ENCODE measurements at places on chromosomes 13 and 19.

GRCh38 chr13:20093951-20094350 lies 66.9 kb downstream of the GJA3 start:
- DNase-seq: no peak

- DNase-seq: no peak
Observed at GRCh38 chr19:13005861-13006370, 10.6 kb downstream of the NFIX start.

DNA sequence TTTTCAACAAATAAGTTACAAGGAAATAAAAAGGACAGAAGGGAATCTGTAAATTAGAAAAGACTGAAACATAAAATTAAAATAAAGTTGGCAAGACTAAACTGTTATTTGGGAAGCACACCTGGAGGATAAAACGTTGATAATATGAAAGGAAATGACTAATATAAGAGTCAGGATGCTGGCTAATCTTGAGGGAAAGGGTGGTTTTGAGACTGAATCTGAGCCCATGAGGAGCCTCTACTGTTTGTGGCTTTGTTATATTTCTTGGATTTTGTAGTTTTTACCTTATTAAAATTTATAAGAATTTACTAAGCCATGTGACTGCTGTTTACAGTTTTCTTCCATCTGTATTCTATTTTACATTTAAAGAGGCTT lies 718.0 kb upstream of the SPRY2 start:
- no peak for DNase-seq

GRCh38 chr13:22825186-22825585 lies 355.6 kb upstream of the SGCG start:
- DNase-seq: no peak

DNA sequence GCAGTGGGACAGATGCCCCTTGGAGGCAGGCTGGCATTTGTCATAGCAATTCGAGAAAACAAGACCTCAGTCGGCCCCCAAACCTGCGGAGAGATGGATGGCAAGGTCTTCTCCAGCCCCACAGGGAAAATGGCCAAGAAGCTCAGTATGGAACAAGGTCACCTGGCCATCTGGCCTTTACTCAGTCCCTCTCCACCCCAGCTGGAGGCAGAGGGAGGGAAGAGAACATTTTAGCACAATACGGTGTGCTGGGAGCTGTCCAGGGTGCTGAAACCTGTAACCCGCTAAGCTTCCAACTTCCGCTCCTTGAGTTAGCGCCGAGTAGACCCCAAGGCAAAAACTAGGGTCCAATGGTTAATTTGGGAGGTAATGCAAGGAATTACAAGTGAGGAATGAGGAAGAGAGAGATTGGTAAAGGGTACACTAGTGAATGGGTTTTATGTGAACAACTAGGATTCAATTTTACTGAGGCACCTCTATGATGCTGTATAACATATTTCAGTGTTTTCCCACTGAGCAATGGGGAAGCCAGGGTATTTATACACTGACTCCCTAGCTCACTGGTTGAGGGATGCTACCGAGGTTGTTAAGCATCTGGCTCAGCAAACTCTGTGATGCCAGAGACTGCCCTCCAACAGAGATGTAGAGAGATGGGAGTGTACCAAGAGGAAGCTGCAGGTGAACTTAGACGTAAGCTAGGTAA lies 64.3 kb downstream of the CACNA1A start:
- peak; percentile 66 for DNase-seq

DNA sequence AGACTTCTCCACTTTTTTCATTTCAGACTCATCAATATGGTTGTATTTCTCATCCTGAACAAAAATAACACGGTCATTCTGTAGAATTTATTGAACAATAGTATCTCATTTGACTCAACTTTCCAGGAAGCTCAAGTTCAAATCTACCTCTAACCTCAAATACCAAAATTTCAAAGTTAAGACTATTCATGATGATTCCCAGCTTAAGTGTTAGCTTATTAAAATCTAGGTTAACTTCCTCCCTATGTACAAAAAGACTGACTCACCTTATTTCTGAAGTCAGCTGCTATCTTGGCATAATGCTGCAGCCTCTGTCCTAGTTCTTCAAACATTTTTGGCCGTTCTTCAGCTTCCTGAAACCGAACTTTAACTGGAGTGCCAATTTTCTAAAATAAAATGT lies 23.2 kb downstream of the HSPH1 start:
- no peak for DNase-seq

DNA sequence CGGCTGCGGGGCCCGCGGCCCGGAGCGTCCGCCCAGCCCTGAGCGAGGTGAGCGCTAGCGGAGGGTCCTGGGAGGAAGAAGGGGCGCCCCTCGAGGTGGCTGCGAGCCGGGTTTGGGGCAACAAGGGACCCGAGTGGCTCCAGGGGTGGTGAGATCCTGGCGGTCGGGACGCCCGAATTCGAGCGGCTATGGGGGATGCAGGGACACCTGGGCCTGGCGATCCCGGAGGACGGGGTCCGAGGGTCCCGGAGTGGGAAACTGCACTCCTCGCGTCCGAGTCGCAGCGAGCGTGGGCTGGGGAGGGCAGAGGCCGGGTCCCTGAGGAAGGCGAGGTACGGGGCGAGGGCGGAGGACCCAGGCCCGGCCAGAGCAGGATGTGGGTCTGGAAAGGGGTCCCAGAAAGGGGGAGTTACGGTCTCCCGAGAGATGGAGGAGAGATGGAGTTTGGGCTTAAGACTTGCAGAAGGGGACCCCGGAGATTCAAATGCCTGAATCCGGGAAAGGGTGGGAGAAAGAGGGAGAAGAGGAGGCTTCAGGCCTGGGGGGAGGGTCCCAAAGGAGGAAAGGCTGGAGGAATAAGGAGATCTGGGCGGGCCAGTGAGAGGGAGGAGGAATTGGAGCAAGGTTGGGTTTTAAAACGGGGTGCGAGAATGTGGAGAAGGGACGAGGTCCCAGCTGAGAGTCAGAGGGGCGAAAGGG lies 542 bp downstream of the CACNG7 start:
- DNase-seq: no peak

DNA sequence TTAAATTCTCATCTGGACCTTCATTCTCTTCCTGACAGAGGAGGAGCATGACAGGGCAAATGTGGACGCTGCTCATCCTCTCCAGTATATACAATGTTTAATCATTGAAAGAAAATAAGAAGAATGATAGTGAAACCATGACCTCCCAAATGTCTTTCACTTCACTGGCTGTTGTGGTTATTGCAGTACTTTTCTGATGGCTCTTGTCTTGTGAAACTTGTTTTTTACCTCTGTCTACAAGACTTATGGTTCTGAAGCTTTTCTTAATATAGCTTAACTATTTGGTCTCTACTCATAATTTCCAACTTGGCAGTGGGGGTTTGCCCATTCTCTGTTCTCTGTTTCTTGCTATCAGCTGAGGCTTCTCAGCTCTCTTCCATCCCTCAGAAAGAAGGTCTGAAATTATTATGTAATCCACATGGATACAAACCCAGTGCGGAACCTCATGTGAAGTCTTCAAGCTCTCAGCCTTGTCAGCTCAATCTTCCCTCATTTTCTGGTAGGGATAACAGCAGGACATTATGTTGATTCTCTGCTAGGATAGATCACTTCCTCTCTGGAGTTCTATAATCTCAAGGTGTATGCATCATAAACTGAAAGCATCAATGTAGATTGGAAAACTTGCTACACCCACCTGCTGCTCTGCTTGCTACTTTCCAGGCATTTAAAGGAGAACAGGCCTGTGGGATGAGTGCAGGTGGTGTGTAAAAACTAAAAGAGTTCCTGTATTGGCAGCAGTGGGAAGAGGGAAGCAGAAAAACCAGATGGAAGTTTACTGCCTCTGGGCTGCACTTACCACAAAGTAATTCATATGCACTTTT lies 250.3 kb upstream of the HTR2A start:
- no peak for DNase-seq

DNA sequence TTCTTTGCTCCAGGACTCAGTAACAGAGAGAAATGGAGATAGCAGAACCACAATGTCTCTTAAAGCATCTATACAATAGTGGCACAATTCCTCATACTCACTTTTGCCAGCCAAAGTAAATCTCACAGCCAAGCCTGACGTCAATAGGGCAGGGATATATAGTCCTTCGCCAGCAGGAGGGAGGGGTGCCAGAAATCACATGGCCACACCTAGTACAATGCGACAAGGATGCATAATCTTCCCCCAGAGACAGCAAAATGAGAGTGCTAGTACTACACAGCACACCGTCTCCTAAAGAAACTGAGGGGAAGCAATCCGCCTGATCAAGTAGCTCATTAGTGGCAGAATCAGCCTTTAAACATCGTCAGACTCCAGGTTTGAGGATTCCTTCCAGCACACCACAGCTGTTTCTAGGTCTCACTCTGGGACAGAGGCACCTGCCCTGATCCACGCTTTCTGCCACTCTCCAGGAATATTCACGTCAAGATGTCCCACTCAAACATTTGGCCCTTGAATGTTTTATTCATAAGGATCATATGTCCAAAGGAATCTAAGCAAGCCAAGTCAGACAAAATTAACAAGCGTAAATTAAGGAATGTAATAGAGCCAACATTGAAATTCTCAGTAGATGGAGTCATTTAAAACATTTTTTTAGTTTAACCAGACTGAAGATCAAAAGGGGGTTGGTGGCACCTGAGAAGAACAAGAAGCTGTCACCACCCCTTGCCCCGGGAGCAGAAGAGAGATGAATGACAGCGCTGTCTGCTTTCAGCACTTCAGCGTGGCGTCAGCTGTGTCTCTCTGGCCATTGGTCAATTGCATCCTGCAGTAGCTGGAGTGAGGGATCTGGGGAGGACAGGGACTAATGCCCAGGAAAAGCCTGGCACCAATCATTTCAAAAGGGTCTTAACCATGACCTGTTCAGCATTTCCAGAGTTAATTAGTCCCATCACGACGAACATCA lies 63.5 kb upstream of the SERP2 start:
- DNase-seq: no peak
